Effector CD8-positive, alpha-beta T cell (primary cell): ENCODE measurements at places on chromosomes 3 and 15.

DNA sequence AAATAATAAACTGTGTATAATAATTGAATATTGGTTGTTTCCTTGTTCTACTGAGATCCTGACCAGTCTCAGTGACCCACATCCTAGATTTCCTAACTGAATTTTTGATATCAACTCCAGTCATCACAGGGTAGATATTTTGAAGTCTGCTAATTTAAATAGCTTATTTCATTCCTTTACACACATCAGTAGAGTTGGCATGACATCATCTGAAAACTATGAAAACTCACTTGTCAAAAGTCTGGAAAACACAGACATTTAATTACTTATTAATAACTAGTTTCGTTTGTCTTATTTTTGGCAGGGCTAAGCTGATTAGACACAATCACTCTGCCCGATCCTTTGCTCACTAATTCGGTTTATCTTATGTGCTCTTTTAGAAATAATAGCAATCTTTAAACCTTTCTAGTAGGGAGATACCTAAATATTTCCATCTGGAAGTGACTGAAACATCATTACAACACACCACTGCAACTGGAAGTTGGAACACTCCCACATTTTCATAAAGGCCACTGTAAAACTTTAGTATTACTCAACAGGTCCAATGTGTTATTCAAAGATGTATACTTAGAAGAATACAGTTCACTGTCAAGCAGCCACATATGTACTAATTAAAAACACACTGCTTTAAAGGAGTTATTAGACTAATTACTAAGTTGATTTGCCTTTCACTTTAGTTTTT, 198.4 kb upstream of the ZNF717 start:
- DNase-seq, result no peak

DNA sequence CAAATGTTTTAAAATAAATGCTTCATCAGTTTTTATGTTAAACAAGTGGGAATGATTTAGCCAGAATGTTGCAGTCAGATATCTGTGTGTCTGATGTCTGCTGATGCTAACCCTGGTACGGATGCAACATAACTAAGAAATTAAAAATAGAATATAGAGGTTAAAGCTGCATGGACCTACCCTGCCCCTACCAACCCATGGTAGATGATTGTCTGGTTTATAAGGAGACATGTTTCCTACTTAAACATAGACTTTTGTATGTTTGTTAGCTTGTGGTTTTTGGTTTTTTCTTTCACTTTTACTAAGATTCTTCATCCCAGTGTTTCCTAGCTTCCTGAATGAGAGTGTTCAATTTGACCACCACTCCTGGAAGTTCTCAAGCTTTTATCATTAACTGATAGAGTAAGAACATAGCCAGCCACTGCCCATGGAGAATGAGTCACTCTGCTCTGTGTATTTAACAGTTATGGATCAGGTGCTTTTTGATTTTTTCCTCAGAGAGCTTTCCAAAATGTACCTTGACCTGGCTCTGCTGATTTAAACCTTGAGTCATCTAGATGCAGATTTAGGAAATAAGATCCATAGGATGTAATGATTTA, 70.7 kb upstream of the VEPH1 start:
- no peak for DNase-seq

GRCh38 chr15:85125056-85125661, 143.5 kb downstream of the PDE8A start:
- DNase-seq, result no peak

GRCh38 chr15:57861815-57862586, 155.5 kb downstream of the POLR2M start:
- no peak for DNase-seq

GRCh38 chr15:32099956-32100684, 69.8 kb downstream of the CHRNA7 start:
- DNase-seq, result no peak

GRCh38 chr3:193225302-193226125, 15.5 kb upstream of the PLAAT1 start:
- no peak for DNase-seq

- no peak for DNase-seq
These were observed 683.7 kb upstream of the CBLB start for GRCh38 chr3:106552351-106553043.

- no peak for DNase-seq
These were observed 15.2 kb downstream of the QTRT2 start for GRCh38 chr3:114071786-114072185.

- DNase-seq, result no peak
These were observed 217.5 kb downstream of the ALCAM start for GRCh38 chr3:105584003-105584790.

DNA sequence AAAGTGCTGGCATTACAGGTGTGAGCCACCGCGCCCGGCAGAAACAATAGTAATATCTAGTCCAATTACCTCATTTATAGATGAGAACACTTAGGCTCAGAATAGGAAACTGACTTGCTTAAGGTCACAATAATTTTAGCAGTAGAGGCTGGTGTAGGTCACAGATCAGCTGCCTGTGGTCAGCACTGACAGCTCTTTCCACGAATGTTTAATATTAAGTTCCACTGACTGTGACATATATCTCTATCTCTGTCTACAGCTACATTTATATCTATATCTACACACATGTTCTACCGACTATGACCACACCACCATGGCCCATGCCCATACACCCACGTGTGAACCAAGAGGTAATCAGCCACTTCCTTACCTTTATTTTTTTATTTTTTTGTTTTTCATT, 40.2 kb upstream of the DLG1 start:
- no peak for DNase-seq

- DNase-seq, result no peak
These were observed 21.3 kb downstream of the PRTG start for GRCh38 chr15:55721554-55722185.

DNA sequence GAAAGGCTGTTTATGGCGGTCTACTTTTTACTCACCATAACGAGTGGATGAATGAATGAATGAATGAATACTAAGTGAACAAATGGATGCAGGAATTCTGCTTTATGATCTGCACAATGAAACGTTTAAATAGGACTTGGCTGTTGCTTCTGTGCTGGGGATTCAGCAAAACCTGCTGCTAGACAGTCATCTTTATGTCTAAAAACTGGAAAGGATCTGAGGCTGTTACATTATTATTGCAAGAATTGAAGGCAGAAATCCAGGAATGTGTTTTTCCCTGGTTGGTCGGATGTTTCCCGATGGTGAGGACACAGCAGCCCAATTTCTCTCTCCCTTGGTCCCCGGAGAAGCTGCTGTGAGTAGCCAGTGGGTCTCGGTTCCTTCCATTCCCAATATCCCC, 94.2 kb downstream of the GABRG3 start:
- no peak for DNase-seq

DNA sequence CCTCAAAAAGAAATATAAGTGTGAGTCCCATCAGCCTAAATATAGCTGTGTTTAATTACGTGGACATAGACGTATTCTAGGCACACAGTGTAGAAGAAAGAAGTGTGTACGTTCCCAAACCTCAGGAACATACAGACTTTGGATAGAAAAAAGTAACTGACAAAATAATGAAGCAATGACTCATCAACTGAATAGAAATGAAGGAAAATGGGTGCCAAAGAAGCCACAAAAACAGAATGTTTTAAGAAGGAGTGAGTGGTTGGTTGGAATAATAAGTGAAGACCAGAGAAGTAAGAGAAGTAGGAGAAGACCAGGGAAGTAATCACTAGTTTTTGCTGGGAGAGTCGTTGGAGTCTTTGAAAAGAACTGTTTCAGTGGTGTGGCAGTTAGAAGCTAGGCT, 518.1 kb downstream of the ROBO1 start:
- DNase-seq, result no peak

DNA sequence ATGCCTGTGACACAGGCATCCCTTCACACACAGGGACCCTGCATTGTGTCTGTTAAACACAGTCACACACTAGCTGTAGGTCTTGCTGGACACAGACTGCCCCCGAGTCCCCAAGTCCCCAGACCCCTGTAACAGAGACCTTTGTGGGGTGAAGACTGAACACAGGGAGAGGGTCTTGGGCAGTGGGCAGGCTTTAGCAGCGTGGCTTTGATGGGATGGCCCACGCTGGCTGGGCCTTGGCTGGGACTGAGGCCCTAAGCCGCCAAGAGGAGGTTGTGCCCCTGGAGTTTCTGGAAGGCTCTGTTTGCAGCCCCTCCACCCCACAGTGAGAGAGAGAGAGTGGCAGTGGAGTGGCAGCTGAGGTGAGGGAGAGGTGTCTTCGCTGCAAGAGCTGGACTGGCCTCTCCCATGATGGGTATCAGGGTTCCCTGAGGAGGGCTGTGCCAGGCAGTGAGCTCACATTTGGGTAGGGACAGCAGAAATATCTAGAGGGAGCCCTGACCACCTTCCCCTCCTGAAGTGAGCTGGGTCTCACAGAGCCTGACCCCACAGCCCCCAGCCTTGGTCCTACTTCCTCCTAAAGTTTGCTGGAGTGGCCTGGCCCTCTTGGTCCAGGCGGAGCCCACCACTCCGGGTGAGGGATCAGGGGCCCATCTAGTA, 635 bp upstream of the VILL start:
- no peak for DNase-seq
